ENCODE measurements at places on chromosomes 3 and 15.

DNA sequence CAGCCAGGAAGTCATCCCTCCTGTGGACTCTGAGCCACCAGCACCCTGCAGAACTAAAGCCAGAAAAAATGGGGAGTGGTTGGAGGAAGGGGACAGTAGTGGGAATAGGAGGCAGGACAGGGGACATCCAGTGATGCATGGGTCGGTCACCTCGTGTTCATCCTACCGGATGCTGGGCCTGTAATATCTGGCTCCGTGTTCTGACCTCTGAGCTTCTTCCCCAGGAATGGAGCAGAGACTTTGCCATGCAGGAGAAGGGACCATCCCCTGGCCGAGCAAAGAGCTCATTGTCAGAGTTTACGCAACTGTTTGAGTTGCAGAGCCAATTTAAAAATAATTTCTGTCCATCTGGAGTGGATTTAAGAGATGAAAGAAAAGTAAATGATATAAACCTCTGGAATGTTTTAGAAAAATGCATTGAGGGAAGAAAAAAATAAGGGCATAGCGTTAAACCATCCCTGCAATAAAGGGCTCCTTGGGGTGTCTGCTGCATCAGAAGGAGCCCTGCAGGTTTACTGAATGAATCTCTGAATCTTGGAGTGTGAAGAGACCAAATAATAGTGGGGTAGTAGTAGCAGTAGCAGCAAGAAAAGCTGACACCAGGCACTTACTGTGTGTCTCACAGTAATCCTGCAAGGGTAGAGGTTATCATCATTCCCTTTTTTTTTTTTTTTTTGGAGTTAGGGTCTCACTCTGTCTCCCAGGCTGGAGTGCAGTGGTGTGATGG, 70.9 kb downstream of the AAGAB start:
- no peak overlapping the region for H3K27ac ChIP-seq
- H3K36me3 ChIP-seq, result peaks cover 32% of the 10 kb centered on the region
- DNase-seq, result no peak

DNA sequence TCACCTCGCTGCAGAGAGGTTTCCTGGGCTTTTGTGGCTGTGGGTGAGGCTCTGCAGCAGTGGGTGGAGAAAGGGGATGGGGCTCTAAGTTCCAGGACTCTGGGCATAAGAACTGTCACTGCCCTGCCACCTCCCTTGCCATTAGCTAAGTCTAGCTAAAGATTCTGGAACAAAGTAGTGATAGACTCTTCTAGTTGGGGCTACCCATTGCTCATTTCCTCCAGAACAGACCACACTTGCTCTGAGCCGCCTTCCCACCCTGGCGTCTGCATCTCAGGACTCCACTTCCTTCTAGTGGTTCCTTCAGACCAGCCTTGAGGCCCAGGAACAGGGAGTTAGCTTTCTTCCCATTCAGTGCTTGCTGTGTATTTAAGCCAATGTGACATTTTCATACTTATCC, 7.5 kb downstream of the ARHGAP31 start:
- no peak overlapping the region for H3K4me3 ChIP-seq
- DNase-seq, result no peak
- no peaks in the 10 kb centered on the region for H3K27me3 ChIP-seq
- peaks cover 18% of the 10 kb centered on the region for H3K4me1 ChIP-seq

DNA sequence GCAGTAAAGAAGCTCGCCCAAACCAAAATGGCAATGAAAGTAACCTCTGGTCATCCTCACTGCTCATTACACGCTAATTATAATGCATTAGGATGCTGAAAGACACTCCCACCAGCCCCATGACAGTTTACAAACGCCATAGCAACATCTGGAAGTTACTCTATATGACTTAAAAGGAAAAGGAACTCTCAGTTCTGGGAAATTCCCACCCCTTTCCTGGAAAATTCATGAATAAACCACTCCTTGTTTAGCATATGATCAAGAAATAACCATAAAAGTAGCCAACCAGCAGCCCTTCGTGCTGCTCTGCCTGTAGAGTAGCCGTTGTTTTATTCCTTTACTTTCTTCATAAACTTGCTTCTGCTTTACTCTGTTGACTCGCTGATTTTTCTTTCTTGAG, 164.6 kb downstream of the SMAD6 start:
- no peaks in the 10 kb centered on the region for H3K27me3 ChIP-seq
- no peak for DNase-seq
- H3K27ac ChIP-seq, result peak overlapping the region; percentile 95

- no peak overlapping the region for H3K27ac ChIP-seq
- H3K4me1 ChIP-seq, result peaks cover 48% of the 10 kb centered on the region
- H3K4me3 ChIP-seq, result peak overlapping the region; percentile 9
- H3K27me3 ChIP-seq, result no peaks in the 10 kb centered on the region
These were observed 2.9 kb downstream of the TASOR start for GRCh38 chr3:56680054-56680580.

GRCh38 chr15:49731187-49732099, 110.6 kb downstream of the DTWD1 start:
- DNase-seq, result no peak
- no peaks in the 10 kb centered on the region for H3K4me1 ChIP-seq

DNA sequence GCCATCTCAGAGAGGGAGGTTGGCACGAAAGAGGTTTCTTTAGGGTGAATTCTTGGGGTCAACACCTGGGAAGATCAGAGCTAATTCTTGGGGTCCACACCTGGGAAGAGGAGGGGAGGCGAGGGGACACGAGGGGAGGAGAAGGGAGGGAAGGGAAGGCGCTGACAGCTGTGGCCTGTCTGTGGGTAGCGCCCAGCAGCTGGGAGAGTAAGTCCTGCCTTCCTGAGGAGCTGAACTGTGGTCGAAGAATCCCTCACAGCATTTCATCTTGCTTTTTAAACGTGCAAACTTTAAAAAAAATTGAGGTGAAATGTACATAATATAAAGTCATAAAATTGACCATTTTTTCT, 63.2 kb upstream of the CGNL1 start:
- no peak overlapping the region for H3K27ac ChIP-seq
- peaks cover 4% of the 10 kb centered on the region for H3K36me3 ChIP-seq
- H3K27me3 ChIP-seq, result no peaks in the 10 kb centered on the region
- peaks cover 48% of the 10 kb centered on the region for H3K4me1 ChIP-seq
- H3K4me3 ChIP-seq, result no peak overlapping the region

GRCh38 chr15:79829950-79830349, 66.9 kb downstream of the MTHFS start:
- no peak overlapping the region for H3K27ac ChIP-seq
- H3K27me3 ChIP-seq, result no peaks in the 10 kb centered on the region
- H3K4me1 ChIP-seq, result peaks cover 3% of the 10 kb centered on the region
- H3K36me3 ChIP-seq, result peaks cover 20% of the 10 kb centered on the region
- H3K4me3 ChIP-seq, result no peak overlapping the region

- no peak overlapping the region for H3K27ac ChIP-seq
- no peak for DNase-seq
- peaks cover 11% of the 10 kb centered on the region for H3K4me1 ChIP-seq
- H3K27me3 ChIP-seq, result no peaks in the 10 kb centered on the region
- no peak overlapping the region for H3K4me3 ChIP-seq
- H3K36me3 ChIP-seq, result peaks cover 5% of the 10 kb centered on the region
These were observed 440.2 kb downstream of the LPP start for GRCh38 chr3:188594139-188594538.

DNA sequence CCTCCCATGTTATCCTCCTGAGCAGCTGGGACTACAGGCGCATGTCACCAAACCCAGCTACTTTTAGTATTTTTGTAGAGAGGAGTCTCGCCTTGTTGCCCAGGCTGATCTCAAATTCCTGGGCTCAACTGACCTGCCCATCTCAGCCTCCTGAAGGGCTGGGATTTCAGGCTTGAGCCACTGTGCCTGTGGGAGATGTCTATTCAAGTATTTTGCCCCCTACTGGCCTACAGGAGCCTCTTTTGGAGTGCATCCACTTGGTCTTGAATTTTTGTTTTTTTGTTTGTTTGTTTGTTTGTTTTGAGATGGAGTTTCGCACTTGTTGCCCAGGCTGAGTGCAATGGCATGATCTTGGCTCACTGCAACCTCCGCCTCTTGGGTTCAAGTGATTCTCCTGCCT, 3.2 kb upstream of the DHX30 start:
- peaks cover 4% of the 10 kb centered on the region for H3K4me1 ChIP-seq
- H3K27me3 ChIP-seq, result no peaks in the 10 kb centered on the region
- no peak overlapping the region for H3K27ac ChIP-seq
- no peaks in the 10 kb centered on the region for H3K36me3 ChIP-seq

DNA sequence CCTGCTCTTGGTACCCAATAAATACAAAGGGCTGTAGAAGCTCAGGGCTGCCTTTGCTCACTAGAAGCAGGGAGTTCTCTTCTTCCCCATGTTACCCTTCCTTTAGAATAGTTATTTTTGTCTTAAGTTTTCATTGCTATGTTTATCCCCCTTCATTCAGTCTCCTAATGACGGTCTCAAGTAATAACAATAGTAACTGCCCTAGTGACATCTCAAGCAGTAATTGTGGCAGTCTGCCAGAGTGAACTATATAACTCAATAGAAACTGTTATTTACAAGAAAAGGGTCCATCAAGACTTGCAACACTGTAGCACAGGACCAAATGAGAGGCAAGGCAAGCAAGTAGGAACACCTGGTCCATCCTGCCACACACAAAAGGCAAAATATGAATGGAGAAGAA, 32.5 kb upstream of the SIN3A start:
- H3K27ac ChIP-seq, result no peak overlapping the region
- no peaks in the 10 kb centered on the region for H3K4me1 ChIP-seq
- no peaks in the 10 kb centered on the region for H3K27me3 ChIP-seq
- no peaks in the 10 kb centered on the region for H3K36me3 ChIP-seq
- DNase-seq, result no peak

DNA sequence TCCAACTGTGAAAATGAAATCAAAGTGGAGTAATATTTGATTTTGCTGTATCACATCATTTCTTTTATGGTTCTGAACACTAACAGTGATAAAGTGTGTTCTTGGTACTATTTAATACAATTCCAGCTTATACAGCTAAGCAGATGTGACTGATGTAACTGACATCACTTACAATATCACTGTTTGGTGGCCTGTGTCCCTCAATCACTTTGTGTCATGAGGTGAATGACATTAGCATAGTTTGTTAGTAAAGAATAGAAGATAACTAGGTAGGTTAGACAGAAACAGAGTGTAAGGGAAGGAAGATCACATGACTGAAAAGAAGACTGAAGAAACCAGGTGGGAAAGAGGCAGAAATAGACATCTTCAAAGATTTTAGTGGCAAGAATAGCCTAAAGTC, 138.7 kb downstream of the AQP9 start:
- H3K36me3 ChIP-seq, result no peaks in the 10 kb centered on the region
- peaks cover 4% of the 10 kb centered on the region for H3K27me3 ChIP-seq
- H3K27ac ChIP-seq, result no peak overlapping the region
- no peaks in the 10 kb centered on the region for H3K4me1 ChIP-seq

DNA sequence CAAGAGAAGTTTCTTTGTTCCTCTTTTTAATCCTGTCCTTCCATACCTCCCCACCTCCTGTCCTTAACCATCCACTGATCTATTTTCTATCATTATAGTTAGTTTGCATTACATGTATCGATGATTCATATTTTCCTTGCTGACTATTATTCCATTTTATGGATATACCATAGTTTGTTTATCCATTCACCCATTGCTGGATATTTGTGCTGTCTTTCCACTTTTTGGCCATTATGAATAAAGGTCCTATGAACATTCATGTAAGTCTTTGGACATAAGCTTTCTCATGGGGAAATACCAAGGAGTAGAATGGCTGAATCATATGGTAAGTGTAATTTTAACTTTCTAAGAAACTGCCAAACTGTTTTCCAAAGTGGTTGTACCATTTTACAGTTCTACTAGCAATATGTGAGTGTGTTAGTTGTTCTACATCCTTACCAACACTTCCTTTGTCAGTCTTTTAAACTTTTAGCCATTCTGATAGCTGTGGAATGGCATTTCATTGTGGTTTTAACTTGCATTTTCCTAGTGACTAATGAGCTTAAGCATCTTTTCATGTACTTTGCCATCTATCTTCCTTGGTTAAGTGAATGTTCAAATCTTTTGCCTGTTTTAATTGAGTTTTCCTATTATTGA, 11.7 kb downstream of the ATP6V1A start:
- H3K27ac ChIP-seq, result no peak overlapping the region
- peaks cover 17% of the 10 kb centered on the region for H3K4me1 ChIP-seq
- H3K27me3 ChIP-seq, result no peaks in the 10 kb centered on the region
- H3K36me3 ChIP-seq, result peaks cover 10% of the 10 kb centered on the region

- DNase-seq, result no peak
- peaks cover 15% of the 10 kb centered on the region for H3K4me1 ChIP-seq
- H3K27me3 ChIP-seq, result no peaks in the 10 kb centered on the region
- H3K36me3 ChIP-seq, result peaks cover 23% of the 10 kb centered on the region
- H3K27ac ChIP-seq, result no peak overlapping the region
These were observed 46.7 kb downstream of the MESD start for GRCh38 chr15:80942746-80943565.

- H3K4me1 ChIP-seq, result no peaks in the 10 kb centered on the region
- H3K4me3 ChIP-seq, result no peak overlapping the region
- no peak for DNase-seq
- H3K27ac ChIP-seq, result no peak overlapping the region
- peaks cover 40% of the 10 kb centered on the region for H3K27me3 ChIP-seq
These were observed 27.3 kb downstream of the LARP6 start for GRCh38 chr15:70826634-70827033.

DNA sequence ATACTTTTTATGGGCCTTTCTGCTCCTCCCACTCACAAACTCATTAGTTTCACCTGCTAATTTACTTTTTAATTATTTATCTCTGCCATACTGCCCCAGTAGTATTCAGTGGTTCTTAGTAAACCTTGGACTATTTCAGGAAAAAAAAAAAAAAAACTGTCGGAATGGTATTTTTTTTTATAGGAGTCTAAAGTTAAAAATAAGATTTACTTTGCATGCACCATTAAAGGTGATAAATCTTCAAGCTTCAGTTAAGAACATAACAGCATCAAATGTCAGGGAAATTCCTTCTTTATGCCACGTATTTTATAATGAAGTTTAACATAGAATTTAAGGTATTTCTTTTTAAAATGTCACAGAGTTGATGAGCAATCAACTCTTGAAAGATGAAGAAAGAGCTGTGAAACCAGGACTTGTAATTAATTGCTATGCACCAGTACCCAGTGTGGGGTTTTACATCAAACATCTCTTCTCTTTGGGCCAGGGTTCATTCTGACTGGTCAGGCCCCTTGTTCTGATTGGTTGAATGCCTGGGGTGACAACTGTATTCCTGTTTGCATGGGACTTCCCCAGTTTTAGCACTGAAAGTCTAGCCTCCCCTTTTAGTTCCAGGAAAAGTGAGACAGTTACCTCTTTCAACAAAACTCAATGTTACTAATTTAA, 40.3 kb upstream of the PTPRG start:
- no peak overlapping the region for H3K4me3 ChIP-seq
- H3K27me3 ChIP-seq, result no peaks in the 10 kb centered on the region
- DNase-seq, result no peak

GRCh38 chr3:46880884-46881595, 3.5 kb downstream of the PTH1R start:
- peaks cover 38% of the 10 kb centered on the region for H3K27me3 ChIP-seq
- H3K27ac ChIP-seq, result no peak overlapping the region
- H3K4me1 ChIP-seq, result peaks cover 17% of the 10 kb centered on the region
- peak overlapping the region; percentile 60 for H3K4me3 ChIP-seq
- no peaks in the 10 kb centered on the region for H3K36me3 ChIP-seq

- no peak for DNase-seq
- no peak overlapping the region for H3K4me3 ChIP-seq
- H3K36me3 ChIP-seq, result no peaks in the 10 kb centered on the region
- peaks cover 8% of the 10 kb centered on the region for H3K27me3 ChIP-seq
- peaks cover 11% of the 10 kb centered on the region for H3K4me1 ChIP-seq
These were observed 1.1 kb upstream of the ZBTB38 start for GRCh38 chr3:141367038-141367730.

- no peaks in the 10 kb centered on the region for H3K27me3 ChIP-seq
- H3K27ac ChIP-seq, result peak overlapping the region; percentile 91
- peaks cover 98% of the 10 kb centered on the region for H3K4me1 ChIP-seq
- DNase-seq, result no peak
- H3K4me3 ChIP-seq, result peak overlapping the region; percentile 79
These were observed 53.3 kb downstream of the CORO2B start for GRCh38 chr15:68632101-68632500.

GRCh38 chr3:43674345-43675085, 16.2 kb upstream of the ABHD5 start:
- H3K4me3 ChIP-seq, result no peak overlapping the region
- H3K4me1 ChIP-seq, result no peaks in the 10 kb centered on the region
- H3K36me3 ChIP-seq, result peaks cover 7% of the 10 kb centered on the region
- DNase-seq, result no peak
